ENCODE measurements at places on chromosomes 2 and 18. TPM values are rescaled to one million over a fixed set of nuclear protein-coding genes. Genes with fewer than 3 reads are reported as not detected.

Gene FAP
- 0.51 TPM for total RNA-seq

- no peak for DNase-seq
These were observed 26.2 kb downstream of the MMADHC start for GRCh38 chr2:149561309-149561926.

DNA sequence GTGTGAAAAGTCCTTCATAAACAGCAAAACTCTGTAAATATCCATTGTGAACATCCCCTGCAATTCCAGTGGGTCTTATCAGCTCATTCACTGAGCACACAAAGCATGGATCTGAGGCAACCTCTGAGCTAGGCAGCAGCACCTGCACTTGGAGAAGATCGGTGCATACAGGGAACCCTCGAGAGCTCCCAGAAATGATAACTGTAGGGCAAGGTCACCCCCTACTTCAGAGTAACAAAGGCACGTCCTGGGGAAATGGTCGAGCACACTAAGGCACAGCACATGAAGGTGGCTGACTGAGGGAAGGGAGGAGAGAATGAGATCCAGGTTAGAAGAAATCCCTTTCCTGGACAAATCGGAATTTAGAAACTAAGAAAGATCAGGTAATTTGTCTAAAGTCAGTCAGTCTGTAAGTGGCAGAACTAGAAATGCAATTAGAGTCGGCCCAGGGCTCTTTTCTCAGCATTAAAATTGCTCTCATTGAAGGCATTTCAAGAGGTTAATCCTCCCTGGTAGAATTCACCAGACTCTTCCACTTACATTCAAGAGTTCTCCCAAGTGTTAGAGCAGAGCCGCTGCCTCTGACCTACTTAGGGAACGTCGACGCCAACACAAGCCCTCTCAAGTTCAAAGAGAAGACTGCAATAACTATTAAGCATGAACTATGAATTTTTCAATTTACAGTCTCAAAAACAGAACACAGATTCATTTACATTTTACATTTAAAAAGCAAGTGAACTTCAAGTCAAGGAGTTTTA lies 45.9 kb downstream of the PXDN start:
- no peak for DNase-seq

Gene MFSD2B
- total RNA-seq, result 0.51 TPM

- DNase-seq, result no peak
These were observed 12.6 kb downstream of the HK2 start for GRCh38 chr2:74846481-74846880.

DNA sequence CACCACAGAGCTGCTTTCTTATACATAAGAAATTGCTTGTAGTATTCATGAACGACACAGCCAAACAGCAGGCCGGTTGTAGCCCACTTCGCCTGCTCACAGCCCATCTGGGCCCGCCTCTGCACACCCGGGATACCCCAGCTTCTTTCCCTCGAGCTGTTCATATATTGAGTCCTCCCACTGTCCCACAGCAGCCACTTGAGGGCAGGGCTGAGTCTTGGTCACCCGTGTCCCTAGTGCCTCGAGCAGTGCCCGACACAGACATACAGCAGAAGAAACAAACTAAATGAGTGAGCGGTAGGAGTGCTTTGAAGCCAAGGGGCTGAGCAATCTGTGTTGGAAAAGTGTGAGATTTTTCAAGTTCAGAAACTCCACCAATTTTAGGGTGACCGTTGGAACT lies 251.4 kb downstream of the KLHL29 start:
- peak; percentile 47 for DNase-seq

Gene NPAS2
- total RNA-seq, result 39.1 TPM

GRCh38 chr18:28357766-28358401 lies 181.0 kb upstream of the CDH2 start:
- no peak for DNase-seq

Gene BUB1
- total RNA-seq, result 1.1 TPM

GRCh38 chr18:59921384-59921891 lies 21.6 kb downstream of the PMAIP1 start:
- DNase-seq, result no peak

- DNase-seq, result no peak
These were observed 51.2 kb downstream of the HDAC4 start for GRCh38 chr2:239349453-239350135.

GRCh38 chr2:15786003-15786654 lies 154.2 kb upstream of the MYCN start:
- no peak for DNase-seq

- DNase-seq, result no peak
These were observed 84.2 kb downstream of the DTNA start for GRCh38 chr18:34794348-34794747.

GRCh38 chr18:32958746-32959145 lies 185.9 kb upstream of the KLHL14 start:
- no peak for DNase-seq

Gene PIGN
- 21.6 TPM for total RNA-seq

GRCh38 chr2:120219766-120220165 lies 3.4 kb downstream of the TMEM185B start:
- no peak for DNase-seq
